Osteoblast (primary cell): ENCODE measurements at places on chromosomes 12 and 14. TPM values are rescaled to one million over a fixed set of nuclear protein-coding genes. Genes with fewer than 3 reads are reported as not detected.
A peak's percentile ranks its signal among the peaks of the same experiment; 100 is the strongest.

GRCh38 chr14:103854017-103854808 lies 6.8 kb upstream of the PPP1R13B start:
- no peak overlapping the region for H3K4me3 ChIP-seq
- H3K27ac ChIP-seq: no peak overlapping the region
- H3K27me3 ChIP-seq: no peaks in the 10 kb centered on the region
- H3K36me3 ChIP-seq: no peaks in the 10 kb centered on the region
- peak; percentile 36 for DNase-seq

DNA sequence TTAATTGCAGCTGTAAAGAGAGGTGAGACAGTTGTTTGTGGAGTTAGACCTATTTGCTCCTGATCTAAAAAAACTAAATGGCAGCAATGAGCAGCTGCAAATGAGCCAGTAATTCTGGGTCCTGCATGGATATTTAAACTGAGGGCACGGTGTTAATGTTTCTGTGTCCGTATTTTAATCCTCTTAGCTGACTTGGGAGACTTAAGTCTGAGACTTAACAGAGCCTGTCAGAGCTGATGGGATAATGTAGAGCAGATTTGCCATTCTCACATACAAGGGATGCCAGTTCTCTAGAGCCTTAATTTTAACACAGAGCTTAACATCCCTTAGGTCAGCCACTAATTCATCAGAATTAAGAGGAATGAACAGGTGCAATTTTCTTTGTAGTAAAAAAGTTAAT lies 178.6 kb upstream of the PDE3A start:
- no peaks in the 10 kb centered on the region for H3K27me3 ChIP-seq
- no peak overlapping the region for H3K27ac ChIP-seq
- H3K4me1 ChIP-seq: no peaks in the 10 kb centered on the region
- no peak for DNase-seq
- H3K4me3 ChIP-seq: no peak overlapping the region
- H3K36me3 ChIP-seq: no peaks in the 10 kb centered on the region

Gene GXYLT1
- total RNA-seq: 7.6 and 11.8 TPM in 2 replicates

DNA sequence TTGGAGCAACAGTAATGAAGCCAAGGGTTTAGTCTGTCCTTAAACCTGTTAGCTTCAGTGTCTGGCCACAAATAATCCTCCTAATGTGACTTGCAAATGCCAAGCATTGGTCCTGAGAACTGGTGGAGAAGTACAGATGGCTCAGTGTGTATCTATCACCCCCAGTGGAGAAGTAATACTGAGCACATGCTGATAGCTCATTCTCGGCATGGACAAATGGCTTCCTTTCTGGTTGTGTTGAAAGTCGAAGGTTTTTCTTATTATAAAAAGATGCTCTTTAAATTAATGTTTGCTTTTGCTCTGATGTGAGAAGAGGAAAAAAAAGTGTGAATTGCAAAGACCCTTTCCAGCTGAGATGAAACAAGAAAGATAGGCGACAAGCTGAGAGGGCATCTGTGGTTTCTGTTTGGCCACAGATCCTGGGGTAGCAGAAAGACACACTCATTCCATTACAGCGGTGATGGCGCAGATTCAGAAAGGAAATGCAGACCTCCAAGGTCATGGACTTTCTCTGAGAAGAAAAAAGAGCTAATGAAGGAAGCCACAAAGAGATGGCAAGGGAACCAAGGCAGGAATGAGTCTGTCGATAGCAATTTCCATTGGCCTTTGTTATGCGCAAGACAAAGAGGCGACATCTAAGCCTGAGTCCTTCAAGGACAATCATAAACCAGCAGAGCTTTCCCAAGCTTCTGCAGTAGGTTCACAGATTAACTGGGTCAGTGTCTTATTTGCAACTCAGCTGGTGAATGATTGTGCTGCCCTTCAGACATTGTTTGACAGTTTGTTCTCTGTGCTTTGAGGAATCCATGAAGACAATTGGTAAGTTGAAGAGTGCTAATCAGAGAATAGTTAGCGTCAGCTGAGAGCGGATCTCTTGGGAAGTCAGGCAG lies 155.5 kb upstream of the RGS6 start:
- H3K36me3 ChIP-seq: no peaks in the 10 kb centered on the region
- no peaks in the 10 kb centered on the region for H3K4me1 ChIP-seq
- peak; percentile 58 for DNase-seq
- H3K27ac ChIP-seq: no peak overlapping the region
- H3K27me3 ChIP-seq: no peaks in the 10 kb centered on the region

DNA sequence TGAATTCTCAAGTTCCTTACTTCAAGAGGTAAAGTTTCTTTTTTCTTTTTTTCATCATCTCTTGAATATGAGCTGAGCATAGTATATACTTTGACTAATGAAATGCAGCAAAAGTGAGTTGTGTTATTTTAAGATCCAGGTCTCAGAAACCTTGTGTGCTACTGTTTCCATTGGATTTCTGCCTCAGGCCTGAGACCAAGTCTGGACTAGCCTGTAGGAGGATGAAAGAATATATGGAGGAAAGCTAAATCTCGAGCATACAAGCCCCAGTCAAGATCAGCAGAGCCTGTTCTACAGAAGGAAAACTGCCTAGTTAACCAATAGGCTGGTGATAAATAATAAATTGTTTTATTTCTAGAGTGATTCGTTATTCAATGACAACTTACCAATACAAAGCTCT lies 652.5 kb downstream of the C12orf50 start:
- H3K27ac ChIP-seq: no peak overlapping the region
- no peak overlapping the region for H3K4me3 ChIP-seq
- H3K27me3 ChIP-seq: no peaks in the 10 kb centered on the region
- no peaks in the 10 kb centered on the region for H3K4me1 ChIP-seq
- no peak for DNase-seq

GRCh38 chr14:101113108-101113612 lies 209.6 kb upstream of the RTL1 start:
- no peaks in the 10 kb centered on the region for H3K4me1 ChIP-seq
- H3K27me3 ChIP-seq: peaks cover 6% of the 10 kb centered on the region
- no peak for DNase-seq
- no peak overlapping the region for H3K4me3 ChIP-seq
- H3K27ac ChIP-seq: no peak overlapping the region
- H3K36me3 ChIP-seq: no peaks in the 10 kb centered on the region

Gene COA8
- 23.0 and 24.6 TPM in 2 replicates for total RNA-seq

GRCh38 chr12:18108611-18109010 lies 18.6 kb upstream of the RERGL start:
- no peaks in the 10 kb centered on the region for H3K36me3 ChIP-seq
- no peaks in the 10 kb centered on the region for H3K4me1 ChIP-seq
- no peaks in the 10 kb centered on the region for H3K27me3 ChIP-seq
- no peak for DNase-seq
- H3K27ac ChIP-seq: no peak overlapping the region
- H3K4me3 ChIP-seq: no peak overlapping the region

GRCh38 chr14:68535404-68536017 lies 257.4 kb downstream of the ZFP36L1 start:
- peaks cover 7% of the 10 kb centered on the region for H3K4me1 ChIP-seq
- H3K27me3 ChIP-seq: no peaks in the 10 kb centered on the region
- peak; percentile 61 for DNase-seq

GRCh38 chr14:78319887-78320635 lies 149.9 kb downstream of the NRXN3 start:
- no peaks in the 10 kb centered on the region for H3K27me3 ChIP-seq
- no peak overlapping the region for H3K27ac ChIP-seq
- no peak for DNase-seq
- no peaks in the 10 kb centered on the region for H3K4me1 ChIP-seq
- no peaks in the 10 kb centered on the region for H3K36me3 ChIP-seq
- no peak overlapping the region for H3K4me3 ChIP-seq

Gene CYP46A1
- 0.36 and 0.59 TPM in 2 replicates for total RNA-seq

Gene OTX2
- total RNA-seq: not detected in 2 replicates

GRCh38 chr12:17884581-17884980 lies 205.4 kb downstream of the RERGL start:
- H3K36me3 ChIP-seq: no peaks in the 10 kb centered on the region
- H3K4me1 ChIP-seq: no peaks in the 10 kb centered on the region
- no peak for DNase-seq
- no peak overlapping the region for H3K4me3 ChIP-seq
- no peaks in the 10 kb centered on the region for H3K27me3 ChIP-seq
- H3K27ac ChIP-seq: no peak overlapping the region

Gene RAPGEF3
- 3.5 and 4.3 TPM in 2 replicates for total RNA-seq

DNA sequence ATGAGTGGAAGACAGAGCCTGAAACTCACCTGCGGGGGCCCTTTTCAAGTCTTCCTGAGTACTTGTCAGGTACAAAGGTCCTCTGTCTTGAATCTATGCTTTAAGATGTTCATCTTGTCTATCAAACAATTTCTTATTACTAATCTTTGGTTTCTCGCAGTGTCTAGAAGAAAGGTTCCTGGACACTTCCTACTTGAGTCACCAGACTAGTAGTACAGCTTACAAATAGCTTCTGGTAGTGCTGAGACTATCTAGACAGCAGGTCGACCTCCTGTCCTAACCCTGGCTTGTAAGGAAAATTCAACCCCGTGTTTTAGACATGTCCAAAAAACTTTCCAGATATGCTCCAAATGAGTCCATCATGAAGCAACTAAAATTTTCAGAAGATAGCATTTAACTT lies 11.2 kb upstream of the ARID2 start:
- H3K4me1 ChIP-seq: no peaks in the 10 kb centered on the region
- no peaks in the 10 kb centered on the region for H3K27me3 ChIP-seq

Gene FERMT2
- 220 and 280 TPM in 2 replicates for total RNA-seq

GRCh38 chr12:110269622-110270124 lies 11.4 kb upstream of the ATP2A2 start:
- DNase-seq: peak; percentile 92
- no peaks in the 10 kb centered on the region for H3K36me3 ChIP-seq
- no peak overlapping the region for H3K4me3 ChIP-seq
- H3K27me3 ChIP-seq: no peaks in the 10 kb centered on the region

- peaks cover 30% of the 10 kb centered on the region for H3K4me1 ChIP-seq
- no peaks in the 10 kb centered on the region for H3K27me3 ChIP-seq
- no peak overlapping the region for H3K4me3 ChIP-seq
- H3K27ac ChIP-seq: no peak overlapping the region
- DNase-seq: peak; percentile 91
- H3K36me3 ChIP-seq: no peaks in the 10 kb centered on the region
These were observed 7.3 kb downstream of the HOXC5 start for GRCh38 chr12:54040148-54040494.

Gene SYCP3
- total RNA-seq: 0.72 and 0.88 TPM in 2 replicates

GRCh38 chr14:73833034-73833433 lies 18.6 kb upstream of the PTGR2 start:
- no peaks in the 10 kb centered on the region for H3K27me3 ChIP-seq
- H3K27ac ChIP-seq: peak overlapping the region; percentile 1
- H3K4me3 ChIP-seq: no peak overlapping the region

Gene LGMN
- 67.5 and 89.4 TPM in 2 replicates for total RNA-seq

- DNase-seq: peak; percentile 79
- peaks cover 10% of the 10 kb centered on the region for H3K4me1 ChIP-seq
- H3K27me3 ChIP-seq: no peaks in the 10 kb centered on the region
- peak overlapping the region; percentile 94 for H3K4me3 ChIP-seq
- H3K27ac ChIP-seq: peak overlapping the region; percentile 94
These were observed 570 bp upstream of the MRPS35 start for GRCh38 chr12:27709932-27710591.

Gene FGF23
- total RNA-seq: not detected in 2 replicates

DNA sequence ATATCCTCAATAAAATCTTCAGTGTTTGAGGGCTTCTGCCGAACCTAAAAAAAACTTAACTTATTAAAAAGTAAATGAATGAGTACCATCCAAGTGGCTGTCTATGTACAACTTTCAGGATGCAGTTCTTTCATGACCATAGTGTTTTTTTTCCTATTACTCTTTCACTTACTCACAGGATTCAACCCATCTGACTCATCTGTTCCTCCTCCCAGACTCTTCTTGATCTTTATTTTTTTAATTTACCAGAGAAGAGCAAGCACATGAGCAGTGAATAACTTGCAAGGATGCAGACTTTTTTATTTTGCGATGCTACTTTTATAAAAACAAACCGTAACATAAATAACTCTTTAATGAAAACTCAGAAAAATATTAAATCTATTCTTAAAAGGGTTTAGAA lies 24.5 kb downstream of the RECQL start:
- H3K27ac ChIP-seq: peak overlapping the region; percentile 50
- no peaks in the 10 kb centered on the region for H3K27me3 ChIP-seq
- no peak overlapping the region for H3K4me3 ChIP-seq
- peaks cover 69% of the 10 kb centered on the region for H3K36me3 ChIP-seq
- peak; percentile 88 for DNase-seq

- no peak overlapping the region for H3K4me3 ChIP-seq
- H3K27ac ChIP-seq: no peak overlapping the region
- no peaks in the 10 kb centered on the region for H3K4me1 ChIP-seq
These were observed 168.8 kb downstream of the KIF26A start for GRCh38 chr14:104307246-104307626.
